ENCODE measurements at places on chromosomes 3 and 15.

- DNase-seq, result no peak
These were observed 262.1 kb downstream of the LPP start for GRCh38 chr3:188416041-188416440.

- DNase-seq, result no peak
These were observed 36.3 kb upstream of the DCLK3 start for GRCh38 chr3:36800533-36801116.

- DNase-seq, result no peak
These were observed 2.2 kb upstream of the CPEB1 start for GRCh38 chr15:82649226-82649999.

DNA sequence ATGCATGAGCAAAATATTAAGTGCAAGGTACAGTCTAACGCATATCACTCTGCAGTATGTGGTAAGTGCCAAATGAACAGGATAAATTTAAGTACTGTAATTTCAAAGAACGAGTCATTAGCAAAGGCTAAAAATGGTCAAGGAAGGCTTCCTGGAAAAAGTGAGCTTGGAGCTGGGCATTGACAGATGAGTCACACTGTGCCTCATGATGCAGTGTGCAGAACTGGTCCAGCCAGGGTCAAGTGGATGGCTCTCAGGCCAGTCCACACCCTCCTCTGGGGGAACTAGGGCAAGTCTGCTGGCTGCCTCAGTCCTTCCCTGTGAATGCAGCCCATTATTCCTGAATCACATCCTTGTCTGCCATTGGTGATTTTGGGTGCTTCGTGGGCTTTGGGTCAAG is 76.3 kb downstream of the CACNA1D start:
- DNase-seq, result no peak

DNA sequence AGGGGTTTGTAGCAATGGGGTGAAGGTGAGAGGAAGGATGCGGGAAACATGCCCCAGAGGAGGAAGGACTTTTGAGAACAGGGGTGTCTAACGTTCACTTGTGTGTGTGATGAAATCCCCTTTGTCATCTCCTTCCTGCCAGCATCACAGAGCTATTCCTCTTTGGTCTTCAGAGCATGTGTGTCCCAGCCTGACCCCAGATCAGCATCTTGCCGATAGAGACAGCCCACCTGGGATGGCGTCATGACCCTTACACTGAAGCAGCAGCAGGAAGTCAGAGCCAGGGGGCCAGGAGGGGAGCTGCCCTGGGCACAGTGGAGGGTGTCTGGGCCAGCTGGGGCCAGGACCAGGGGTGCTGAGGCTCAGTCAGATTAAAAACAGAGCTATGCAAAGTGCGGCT is 29.9 kb upstream of the GRIP2 start:
- no peak for DNase-seq

DNA sequence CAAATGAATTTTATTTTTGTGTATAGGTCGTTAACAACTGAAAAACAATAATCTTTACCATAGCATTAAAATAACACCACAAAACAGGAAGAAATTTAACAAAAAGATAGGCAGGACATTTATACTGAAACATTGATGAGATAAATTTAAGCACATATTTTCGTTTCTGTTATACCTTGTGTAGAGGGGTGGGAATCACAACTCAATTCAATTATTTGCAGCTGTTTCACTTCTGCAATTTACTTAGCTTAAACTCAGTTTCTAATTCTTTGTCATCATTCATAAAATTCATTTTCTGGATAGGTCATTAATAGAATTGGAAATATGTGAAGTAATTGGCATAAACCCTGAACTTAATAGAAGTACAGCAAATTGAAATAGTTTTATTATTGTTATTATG is 42.3 kb downstream of the TP63 start:
- DNase-seq, result no peak

DNA sequence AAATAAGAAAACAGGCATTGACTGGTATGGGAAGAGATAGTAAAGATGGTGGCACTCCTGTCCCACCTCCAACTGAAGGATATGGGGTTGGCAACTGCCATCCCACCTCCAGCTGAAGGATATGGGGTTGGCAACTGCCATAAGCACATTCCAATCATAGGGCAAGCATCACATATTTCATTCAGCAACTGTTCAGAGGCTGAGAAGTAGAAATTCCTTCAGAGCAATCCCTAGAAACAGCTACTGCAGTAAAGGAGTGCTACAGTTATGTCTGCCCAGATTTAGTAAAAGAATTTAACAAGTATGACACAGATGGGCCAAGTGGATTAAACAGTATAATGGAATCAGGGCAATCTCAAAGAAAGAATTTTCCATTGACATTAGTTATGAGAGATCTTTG is 156.8 kb downstream of the IMPG2 start:
- no peak for DNase-seq

Measured in activated CD4-positive, alpha-beta T cell treated with anti-CD3 and anti-CD28 coated beads for 4 hours (primary cell).